ENCODE measurements at places on chromosomes 5 and 9. TPM values are rescaled to one million over a fixed set of nuclear protein-coding genes. Genes with fewer than 3 reads are reported as not detected.
A peak's percentile ranks its signal among the peaks of the same experiment; 100 is the strongest.

DNA sequence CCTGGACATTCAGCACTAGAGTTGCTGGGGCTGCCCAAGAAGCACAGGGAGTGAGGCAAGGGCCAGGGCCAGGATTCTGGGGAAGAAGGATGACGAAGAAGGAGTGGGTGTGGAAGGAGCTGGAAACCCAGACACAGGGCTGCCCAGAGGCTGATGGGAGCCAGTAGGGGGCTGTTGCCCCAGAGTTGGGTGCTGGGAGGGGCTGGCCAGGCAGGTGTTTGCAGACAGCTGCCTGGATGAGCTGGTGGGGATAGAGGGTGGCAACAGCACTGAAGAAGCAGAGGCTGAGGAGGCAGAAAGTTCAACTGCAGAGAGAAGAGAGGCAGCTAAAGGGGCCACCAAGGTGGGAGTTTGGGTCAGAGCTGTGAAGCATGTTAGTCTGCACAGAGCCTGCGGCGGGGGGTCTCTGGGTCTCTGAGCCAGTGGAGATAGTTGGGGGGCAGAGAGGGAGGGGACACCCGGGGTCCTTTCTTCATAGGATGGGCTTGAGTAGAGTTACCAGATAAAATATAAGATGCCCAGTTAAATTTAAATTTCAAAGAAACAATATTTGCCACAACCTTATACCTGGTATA is 2.5 kb upstream of the AQP7 start:
- no peak for DNase-seq

GRCh38 chr5:108910627-108911026 is 162.9 kb downstream of the FER start:
- no peak for DNase-seq

The MARCOL gene
- not detected for total RNA-seq

DNA sequence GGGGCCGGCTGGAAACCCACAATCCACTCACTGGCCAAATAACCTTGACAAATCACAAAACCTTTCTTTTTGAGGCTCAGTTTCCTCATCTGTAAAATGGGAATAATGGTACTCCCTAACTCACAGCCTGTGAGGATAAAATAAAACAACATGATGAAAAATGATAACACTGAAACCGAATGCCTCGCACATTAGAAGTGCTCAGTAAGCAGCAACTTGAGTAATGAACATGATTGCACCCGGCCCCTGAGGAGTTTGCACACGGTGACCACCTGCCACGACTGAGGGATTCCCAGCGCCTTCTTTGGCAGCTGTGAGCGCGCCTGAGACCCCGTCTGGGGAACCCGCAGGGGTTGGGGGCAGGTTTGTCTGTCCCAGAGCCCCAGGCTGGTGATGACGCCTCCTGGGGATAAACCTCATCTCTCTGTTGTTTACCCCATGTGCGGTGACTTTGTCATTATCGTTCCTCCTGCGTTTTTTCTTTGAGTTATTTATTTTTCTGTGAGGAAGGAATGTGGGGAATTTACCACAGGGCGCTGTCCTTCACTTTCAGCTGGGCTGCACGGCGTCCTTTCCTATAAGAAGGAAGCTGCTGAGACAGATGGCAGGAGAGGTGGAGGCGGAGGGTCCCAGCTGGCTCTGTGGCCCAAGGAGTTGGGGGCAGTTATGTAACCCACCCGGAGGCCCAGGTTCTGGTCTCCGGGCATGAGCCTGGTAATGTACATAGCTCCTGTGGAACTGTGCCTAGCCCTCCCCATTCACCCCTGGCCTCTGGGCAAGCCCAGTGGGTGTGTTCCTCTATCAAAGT is 3.0 kb upstream of the SYNPO start:
- peak; percentile 93 for DNase-seq

The ERAP2 gene
- total RNA-seq = 184 TPM

The ANKRD31 gene
- 0.25 TPM for total RNA-seq

The CYLC2 gene
- not detected for total RNA-seq

DNA sequence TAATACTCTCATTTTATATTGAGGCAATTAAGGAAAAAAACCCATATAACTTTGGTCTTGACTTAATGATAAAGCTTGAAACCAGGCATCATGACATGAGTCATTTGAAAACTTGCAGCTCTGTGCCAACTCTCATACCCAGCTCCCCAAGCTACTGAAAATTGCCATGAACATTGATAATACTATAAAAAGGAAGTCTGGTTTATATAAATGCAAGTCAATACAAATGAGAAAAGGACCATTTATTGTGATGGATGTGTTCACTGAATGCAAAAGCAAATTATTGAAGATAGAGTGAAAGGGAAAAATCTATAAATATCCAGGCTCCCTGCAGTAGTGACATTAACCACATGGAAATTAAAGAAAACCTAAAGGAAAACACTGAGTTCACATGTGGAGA is 116.3 kb downstream of the DEPDC1B start:
- DNase-seq = peak; percentile 6

DNA sequence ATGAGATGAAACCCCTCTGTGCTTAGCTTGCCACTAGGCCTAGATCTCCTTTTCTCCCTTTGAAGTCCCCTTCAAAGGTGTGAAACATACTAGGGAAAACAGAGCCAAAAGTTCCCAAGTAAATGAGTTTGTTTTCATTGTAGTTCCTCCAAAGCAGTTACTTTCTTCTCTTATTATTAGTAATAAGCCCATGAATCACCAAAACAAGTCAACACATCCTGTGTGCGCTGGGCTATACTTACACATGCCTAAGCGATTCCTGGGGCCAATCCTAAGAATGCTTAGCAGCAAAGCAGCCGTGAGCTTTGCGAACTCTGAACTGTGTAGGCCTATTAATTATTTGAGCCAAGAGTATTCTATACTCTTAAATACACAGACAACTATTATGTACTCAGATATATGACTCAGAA is 7.6 kb downstream of the ENC1 start:
- DNase-seq = peak; percentile 79

- no peak for DNase-seq
Measured at GRCh38 chr9:135345775-135346433, 133.7 kb upstream of the PPP1R26 start.

The PCDHAC1 gene
- 2.7 TPM for total RNA-seq

The SEMA6A gene
- 1.0 TPM for total RNA-seq

The PAEP gene
- total RNA-seq = not detected

The KDM3B gene
- 79.7 TPM for total RNA-seq

GRCh38 chr5:131589510-131590348 is 45.3 kb downstream of the RAPGEF6 start:
- peak; percentile 69 for DNase-seq

The GOLM1 gene
- 177 TPM for total RNA-seq

GRCh38 chr9:7185612-7186011 is 427.8 kb downstream of the KDM4C start:
- peak; percentile 97 for DNase-seq

GRCh38 chr5:54659700-54660131 is 142.2 kb downstream of the SNX18 start:
- no peak for DNase-seq

The LMNB1 gene
- 9.6 TPM for total RNA-seq

DNA sequence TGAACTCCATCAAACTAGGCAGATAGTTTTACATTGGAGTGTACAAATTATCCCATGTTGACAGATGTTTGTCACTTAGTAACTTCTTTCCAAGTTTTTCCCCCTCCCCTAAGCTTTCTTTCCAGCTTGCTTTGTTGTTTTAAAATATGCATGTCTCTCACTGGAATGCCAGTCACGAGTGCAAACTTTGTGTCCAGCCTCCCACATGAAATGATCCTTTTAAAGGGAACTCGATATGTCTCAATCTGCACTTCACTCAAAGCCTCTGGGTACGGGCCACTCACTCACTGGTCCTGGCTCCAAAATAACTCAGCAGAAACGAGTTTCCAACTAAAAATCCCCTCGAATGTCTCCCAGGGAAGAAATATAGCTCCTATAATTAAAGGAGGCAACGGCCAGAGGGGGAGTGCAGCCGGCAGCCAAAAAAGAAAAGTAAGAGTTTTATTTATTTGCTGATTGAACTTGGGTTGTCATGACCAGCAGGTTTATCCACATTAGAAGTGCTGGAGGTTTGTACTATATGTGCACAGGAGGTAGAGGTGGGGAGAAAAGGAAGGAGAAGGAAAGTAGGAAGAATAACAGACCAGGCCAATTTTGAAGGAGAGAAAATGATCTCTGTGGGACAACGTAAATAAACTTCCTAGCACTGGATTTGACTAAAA is 17.5 kb downstream of the NR2F1 start:
- DNase-seq = peak; percentile 59

- DNase-seq = no peak
Measured at GRCh38 chr5:173637340-173637739, 20.9 kb upstream of the BOD1 start.

DNA sequence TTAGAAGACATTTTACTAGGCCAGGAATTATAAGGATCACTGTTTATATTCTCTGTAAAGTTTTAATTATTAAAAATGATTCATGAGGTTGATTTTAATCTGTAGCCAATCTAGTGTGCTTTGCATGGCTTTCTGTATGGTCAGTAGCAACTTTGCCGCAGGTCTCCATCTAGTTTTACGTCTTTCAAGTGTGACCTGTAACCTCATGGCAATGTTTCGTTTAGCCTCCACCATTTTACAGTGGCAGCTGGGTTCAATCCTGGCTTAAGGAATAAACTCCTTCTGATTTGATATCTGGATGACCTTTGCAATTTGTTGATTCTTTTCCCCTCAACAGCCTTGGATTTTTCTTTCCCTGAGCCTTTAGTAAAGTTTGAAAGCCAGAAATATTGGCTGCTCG is 434.5 kb upstream of the CDH9 start:
- no peak for DNase-seq

DNA sequence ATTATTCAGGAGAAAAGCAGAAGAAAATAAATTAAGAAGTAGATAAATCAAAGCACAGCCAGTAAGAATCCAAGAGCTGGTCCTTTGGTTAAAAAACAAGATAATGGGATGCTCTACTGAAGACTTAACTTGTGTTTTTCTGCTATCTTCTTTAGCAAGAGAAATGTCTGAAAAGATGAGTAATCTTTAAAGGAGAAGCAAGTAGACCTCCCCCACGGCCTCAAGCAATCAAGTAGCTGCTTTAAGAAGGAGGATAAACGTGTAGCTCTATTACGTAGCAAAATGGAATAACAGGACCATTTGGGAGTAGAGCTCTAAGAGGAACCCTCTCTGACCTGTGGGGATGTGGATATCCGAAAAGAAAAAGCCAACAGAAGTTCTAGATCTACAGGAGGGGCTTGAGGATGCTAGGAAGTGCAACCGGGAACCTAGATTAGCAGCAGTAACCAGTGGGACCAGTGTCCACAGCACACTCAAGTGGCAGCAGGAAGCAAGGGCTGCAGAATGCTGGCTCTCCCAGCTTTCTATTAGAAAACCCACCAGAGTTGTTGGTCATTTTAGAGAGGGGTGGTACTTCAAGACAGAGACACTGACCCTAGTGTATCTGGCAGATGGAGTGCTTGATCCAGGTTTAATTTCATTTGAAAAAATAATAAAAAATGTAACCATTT is 185.4 kb downstream of the GABBR2 start:
- DNase-seq = peak; percentile 14

DNA sequence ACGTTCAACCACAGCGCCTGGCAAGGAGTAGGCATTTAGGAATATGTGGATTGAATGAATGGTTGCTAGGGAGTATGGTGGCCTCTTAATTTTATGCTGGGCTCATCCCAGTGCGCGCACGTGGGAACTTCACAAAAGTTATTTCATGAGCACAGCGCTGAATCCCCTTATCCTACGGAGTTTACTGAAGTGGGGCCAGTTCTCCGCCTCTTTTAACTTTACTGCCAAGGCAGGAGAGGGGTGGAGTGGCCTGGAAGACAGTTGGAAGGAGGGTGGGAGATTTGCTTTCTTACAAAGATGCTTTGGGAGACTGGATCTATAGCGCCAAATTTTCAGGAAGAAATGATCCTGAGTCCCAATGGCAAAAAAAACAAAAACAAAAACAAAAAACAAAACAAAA is 326.5 kb downstream of the SH3GL2 start:
- no peak for DNase-seq

The CXXC5 gene
- total RNA-seq = 187 TPM

DNA sequence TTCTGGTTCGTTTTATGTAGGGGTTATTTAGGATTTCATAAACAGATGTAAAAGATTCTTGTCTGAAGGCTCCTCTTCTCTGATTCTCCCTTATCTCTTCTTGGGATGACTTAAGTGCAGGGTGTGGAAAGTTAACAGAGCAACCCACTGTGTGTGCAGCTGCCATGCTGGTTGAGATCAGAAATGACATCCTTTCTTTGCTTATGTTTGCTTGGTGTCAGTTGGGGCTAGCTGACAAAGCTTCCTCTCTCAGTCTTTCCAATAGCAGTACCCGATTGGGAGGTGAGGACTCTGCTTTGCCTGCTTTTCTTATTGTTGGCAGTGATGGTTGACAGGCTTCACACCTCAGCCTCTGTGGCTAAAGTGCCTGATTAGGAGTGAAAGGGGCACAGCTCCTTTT is 26.5 kb downstream of the OGN start:
- DNase-seq = no peak

- no peak for DNase-seq
Measured at GRCh38 chr9:131273146-131273855, 3.0 kb downstream of the FAM78A start.

The CLIC3 gene
- 1.9 TPM for total RNA-seq

DNA sequence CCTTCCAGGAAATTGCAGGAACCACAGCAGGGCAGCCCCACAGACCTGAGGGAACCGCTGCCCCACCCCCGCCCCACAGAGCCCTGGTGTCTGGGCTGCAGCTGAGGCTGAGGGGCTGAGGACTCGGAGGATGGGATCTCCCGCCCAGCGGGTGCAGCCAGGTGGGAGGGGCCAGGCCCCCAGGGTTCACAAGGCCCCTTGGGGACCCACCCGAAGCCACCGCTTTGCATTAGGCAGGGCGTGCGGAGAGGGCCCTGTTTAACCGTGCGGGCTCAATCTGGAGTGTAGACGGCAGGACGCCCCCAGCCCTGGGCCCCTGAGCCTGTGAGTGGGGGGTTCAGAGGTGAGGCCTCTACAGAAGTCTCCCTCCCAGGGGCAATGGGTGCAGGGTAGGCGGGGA is 10.8 kb downstream of the NOTCH1 start:
- no peak for DNase-seq

DNA sequence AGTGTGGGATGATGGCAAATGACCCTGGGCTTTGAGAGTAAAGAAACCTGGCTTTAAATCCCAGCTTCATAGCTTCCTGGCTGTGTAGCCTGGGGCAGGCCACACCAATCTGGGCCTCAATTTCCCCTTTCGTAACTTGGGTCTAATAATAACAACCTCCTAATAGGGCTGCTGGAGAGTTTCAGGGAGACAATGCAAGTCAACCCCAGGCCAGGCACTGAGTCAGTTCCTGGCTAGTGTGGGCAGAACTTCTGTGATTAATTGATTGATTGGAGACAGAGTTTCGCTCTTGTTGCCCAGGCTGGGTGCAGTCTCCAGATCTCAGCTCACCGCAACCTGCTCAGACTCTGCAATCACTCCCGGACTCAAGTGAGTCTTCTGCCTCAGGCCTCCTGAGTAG is 3.3 kb upstream of the SH2D3C start:
- no peak for DNase-seq

The SLC6A19 gene
- not detected for total RNA-seq

- no peak for DNase-seq
Measured at GRCh38 chr9:113875459-113876150, 504 bp upstream of the ZNF618 start.

The MYOZ3 gene
- 0.87 TPM for total RNA-seq

DNA sequence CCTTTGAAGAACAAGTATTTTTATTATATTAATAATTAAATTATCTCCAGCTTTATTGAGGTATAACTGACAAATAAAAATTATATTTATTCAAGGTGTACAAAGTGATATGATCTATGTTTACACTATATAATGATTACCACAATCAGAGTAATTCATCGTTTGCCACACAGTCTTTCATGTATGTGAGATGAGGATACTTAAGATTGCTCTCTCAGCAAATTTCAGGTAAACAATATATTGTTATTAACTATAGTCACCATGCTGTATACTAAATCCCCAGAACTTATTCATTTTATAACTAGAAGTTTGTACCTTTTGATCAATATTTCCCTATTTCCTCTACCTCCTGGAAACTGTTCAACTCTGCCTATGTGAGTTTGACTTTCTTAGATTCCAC is 16.7 kb upstream of the CCNO start:
- DNase-seq = no peak
